H9 (cell line): ENCODE measurements at places on chromosomes 6 and 20. TPM values are rescaled to one million over a fixed set of nuclear protein-coding genes. Genes with fewer than 3 reads are reported as not detected.
A peak's percentile ranks its signal among the peaks of the same experiment; 100 is the strongest.

GRCh38 chr20:33648396-33649004 is 13.6 kb upstream of the C20orf144 start:
- peaks cover 20% of the 10 kb centered on the region for H3K36me3 ChIP-seq
- DNase-seq, result no peak
- no peaks in the 10 kb centered on the region for H3K27me3 ChIP-seq
- H3K4me1 ChIP-seq, result no peaks in the 10 kb centered on the region
- no peak overlapping the region for H3K4me3 ChIP-seq

DNA sequence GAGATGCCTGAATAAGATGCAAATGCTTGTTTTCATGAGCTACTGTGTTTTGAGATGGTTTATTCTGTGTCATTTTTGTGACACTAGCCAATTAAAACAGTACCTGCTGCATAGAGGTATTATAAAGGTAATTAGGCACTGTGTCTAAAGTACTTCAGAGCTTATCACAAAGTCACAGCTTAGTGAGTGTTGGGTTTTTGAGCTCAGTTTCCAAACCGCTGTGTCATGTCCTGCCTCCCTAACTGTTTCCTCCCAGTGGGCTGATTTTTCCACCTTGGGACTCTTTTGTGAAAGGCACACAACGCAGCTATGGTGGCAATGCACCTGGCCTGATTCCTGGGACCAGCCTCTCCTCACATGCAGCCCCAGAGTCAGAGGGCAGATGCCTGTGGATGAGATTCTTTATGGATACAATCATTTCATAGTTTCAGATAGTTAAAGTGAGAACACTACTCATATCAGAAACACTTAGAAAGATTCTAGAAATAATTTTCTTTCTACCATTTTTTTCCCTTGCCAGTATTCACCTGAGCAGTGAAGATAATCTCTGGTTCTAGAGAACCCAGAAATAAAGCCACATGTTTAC is 41.3 kb upstream of the TAGAP start:
- no peak overlapping the region for H3K27ac ChIP-seq
- H3K27me3 ChIP-seq, result no peaks in the 10 kb centered on the region

- H3K4me1 ChIP-seq, result no peaks in the 10 kb centered on the region
- H3K27me3 ChIP-seq, result no peaks in the 10 kb centered on the region
Observed at GRCh38 chr6:140040396-140040795, 665.9 kb upstream of the CITED2 start.

DNA sequence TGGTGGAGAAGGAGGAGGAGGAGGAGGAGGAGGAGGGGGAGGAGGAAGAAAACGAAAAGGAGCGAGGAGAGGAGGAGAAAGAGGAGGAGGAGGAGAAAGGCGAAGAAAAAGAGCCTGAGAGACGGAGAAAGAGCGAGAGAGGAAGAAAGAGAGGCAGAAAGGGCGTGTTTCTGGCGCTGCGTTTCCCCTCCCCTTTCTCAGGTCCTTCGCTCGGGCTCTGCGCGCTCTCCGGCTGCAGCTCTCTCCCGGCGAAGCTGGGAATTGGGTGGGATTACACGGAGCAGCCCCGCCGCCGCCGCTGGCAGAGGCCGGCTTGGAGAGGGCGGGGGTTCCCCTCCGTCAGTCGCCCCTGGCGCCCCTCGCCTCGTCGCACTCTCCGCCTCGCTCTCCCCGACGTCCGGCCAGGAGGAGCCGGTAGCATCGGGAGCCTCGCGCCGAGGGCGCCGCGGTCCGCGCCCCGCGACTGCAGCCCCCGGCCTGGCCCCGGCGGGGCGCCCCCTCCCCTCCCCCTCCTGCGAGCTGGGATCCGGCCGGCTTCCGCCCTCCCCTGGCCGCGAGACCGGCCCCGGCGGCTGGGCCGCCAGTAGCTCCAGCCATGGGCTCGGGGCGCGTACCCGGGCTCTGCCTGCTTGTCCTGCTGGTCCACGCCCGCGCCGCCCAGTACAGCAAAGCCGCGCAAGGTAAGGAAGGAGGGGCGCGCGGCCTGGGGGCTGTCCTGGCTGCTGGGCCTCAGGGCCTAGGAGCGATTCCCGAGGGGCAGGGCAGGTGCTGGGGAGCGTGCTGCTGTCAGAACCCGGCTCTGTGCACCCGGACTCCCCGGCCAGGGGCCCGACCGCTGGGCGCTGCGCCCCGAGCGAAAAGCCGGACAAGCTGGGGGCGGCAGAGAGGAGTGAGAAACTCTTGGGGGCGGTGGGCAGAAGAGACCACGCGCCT is at the start of gene SCUBE3:
Gene SCUBE3, plus strand, starts transcription at position 133 of the 933 bp plus-strand sequence. Its CDS starts 463 bp downstream, at position 596.
- H3K4me1 ChIP-seq, result peaks cover 2% of the 10 kb centered on the region; the same call in 1 of the 2 replicates
- peaks cover 40% of the 10 kb centered on the region; the same call in 1 of the 2 replicates for H3K27me3 ChIP-seq
- no peaks in the 10 kb centered on the region for H3K36me3 ChIP-seq
- peak; percentile 74 for DNase-seq
- H3K4me3 ChIP-seq, result peak within 1 kb of the TSS; percentile 69
- H3K27ac ChIP-seq, result no peak within 1 kb of the TSS

DNA sequence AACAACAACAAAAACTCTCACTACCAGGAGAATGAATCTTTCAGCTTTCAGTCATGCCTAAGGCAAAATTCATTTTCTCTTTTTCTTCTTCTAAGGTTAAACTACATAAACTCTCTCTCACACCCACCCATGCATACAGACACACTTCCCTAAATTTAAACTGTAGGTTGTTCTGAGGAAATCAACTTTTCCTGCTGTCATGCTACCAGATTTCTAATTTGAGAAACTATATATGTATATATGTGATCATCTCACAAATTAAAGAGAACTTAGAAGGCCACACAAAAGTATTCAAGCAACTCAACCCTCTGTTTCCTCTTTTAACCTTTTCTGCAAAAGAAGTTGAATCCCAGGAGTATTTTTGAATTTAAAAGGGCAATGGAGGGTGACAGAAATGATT is 532.5 kb downstream of the KIF16B start:
- no peak overlapping the region for H3K27ac ChIP-seq
- H3K4me3 ChIP-seq, result no peak overlapping the region
- no peaks in the 10 kb centered on the region for H3K36me3 ChIP-seq
- H3K27me3 ChIP-seq, result no peaks in the 10 kb centered on the region
- DNase-seq, result no peak

DNA sequence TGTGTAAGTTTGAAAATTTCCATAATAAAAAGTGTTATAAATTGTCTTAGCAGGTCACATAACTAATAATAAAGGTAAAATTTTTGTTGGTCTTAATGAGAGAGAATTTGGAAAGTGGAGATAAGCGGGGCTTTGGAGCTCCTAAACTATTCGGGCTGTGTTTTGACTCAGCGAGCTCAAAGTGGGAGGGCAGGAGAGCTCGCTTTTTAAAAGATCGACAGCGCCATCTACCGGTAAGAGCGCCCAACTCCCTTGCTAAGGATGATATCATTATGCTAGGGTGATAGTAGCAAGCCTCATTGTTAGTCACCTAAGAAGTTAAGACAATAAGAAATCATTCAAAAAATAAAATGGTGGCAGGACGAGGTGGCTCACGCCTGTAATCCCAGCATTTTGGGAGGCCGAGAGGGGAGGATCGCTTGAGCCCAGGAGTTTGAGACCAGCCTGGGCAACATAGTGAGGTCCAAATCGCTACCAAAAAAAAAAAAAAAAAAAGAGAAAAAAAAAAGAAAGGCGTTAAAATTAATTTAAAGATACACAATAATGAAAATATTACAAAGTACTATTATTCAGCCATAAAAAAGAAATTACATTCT is 24.8 kb downstream of the C6orf15 start:
- no peaks in the 10 kb centered on the region for H3K36me3 ChIP-seq
- H3K27ac ChIP-seq, result no peak overlapping the region
- peak; percentile 77 for DNase-seq
- no peaks in the 10 kb centered on the region for H3K27me3 ChIP-seq
- H3K4me3 ChIP-seq, result no peak overlapping the region; the same call in 2 of the 3 replicates

GRCh38 chr6:166996406-166996805 is 2.8 kb upstream of the CEP43 start:
- DNase-seq, result no peak
- H3K27ac ChIP-seq, result no peak overlapping the region
- no peak overlapping the region for H3K4me3 ChIP-seq
- no peaks in the 10 kb centered on the region for H3K27me3 ChIP-seq

GRCh38 chr6:139586273-139586672 is 211.8 kb upstream of the CITED2 start:
- no peak overlapping the region for H3K4me3 ChIP-seq
- no peak for DNase-seq
- no peaks in the 10 kb centered on the region for H3K4me1 ChIP-seq
- H3K27me3 ChIP-seq, result no peaks in the 10 kb centered on the region
- H3K27ac ChIP-seq, result no peak overlapping the region

Gene ZBP1
- total RNA-seq, result not detected in 2 replicates

Gene SNAP91
- 1.3 and 1.4 TPM in 2 replicates for total RNA-seq

Gene PACSIN1
- total RNA-seq, result 7.0 and 7.6 TPM in 2 replicates

Gene SPATA2
- total RNA-seq, result 9.6 and 9.8 TPM in 2 replicates

Gene NT5E
- 0.33 and 0.52 TPM in 2 replicates for total RNA-seq

Gene REM1
- total RNA-seq, result not detected in 2 replicates
